Fibroblast of skin of back (primary cell): ENCODE measurements at places on chromosomes 5 and 9.

DNA sequence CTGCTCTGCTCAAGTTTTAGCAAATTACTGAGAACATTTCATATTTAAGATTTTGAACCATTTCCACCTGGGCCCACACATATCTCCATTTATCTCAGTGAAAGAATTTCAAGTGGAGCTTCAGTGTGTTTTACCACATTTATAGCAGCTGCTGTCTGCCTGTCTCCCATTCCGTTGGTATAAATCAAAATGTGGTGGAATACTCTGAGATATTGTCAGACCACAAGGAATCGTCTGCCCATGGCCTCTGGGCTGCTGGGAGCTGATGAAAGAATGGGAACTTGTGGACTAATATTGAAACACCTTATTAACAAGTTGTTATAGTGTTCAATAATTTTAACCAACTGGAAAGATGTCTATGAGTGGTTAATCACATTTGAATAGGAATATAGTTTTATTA is 33.3 kb downstream of the MAST4 start:
- no peak for DNase-seq

DNA sequence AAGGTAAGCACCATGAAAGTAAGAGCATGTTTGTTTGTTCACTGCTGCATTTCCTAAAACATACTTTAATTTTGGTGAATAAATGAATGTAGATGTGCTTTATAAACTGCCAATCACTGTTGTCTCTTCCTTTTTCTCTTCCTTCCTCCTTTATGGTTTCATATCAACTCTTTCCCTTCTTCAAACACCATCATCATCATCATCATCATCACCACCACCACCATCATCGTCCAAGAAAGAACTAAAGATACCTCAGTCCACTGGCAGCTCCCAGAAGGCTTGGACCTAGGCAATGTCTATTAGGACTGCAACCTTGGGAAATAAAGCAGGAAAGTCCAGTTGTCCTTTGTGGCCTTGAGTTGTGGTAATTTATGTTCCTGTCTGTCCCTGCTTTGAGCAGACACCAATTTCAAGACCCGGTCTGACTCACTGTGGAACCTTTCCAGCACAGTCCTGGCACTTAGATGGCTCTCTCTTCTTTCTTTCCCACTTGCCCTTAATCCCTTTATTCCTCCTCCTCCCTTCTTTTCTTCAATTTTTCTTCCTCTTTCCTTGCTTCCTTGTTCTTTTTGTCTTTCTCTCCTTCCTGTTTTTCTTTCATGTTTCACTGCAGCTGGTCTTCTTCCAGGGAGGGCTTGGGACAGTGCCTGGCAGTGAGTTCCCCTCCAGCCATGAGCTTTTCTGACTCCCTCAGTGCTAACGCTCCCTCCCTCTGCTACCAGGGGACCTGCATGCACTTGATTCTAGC is 99.3 kb downstream of the ANGPTL2 start:
- DNase-seq: no peak

DNA sequence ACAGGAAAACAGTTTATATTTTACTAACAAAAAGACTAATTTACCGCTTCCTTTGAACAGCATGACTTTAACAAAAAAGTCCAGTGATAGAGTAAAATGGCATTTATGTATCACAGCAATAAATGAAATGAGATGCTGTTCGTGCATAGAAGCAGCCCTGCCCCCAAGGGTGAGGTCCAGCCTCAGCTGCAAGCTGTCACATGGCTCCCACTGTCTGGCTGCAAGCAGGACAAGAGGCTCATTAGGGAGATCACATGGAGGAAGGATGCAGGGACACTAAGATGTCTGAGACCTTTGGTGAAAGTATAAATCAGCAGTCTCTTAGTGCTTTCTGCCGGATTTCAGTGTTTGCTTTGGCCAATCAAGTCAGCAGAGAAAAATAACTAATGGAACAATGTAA is 23.0 kb downstream of the GDNF start:
- DNase-seq: peak; percentile 46

DNA sequence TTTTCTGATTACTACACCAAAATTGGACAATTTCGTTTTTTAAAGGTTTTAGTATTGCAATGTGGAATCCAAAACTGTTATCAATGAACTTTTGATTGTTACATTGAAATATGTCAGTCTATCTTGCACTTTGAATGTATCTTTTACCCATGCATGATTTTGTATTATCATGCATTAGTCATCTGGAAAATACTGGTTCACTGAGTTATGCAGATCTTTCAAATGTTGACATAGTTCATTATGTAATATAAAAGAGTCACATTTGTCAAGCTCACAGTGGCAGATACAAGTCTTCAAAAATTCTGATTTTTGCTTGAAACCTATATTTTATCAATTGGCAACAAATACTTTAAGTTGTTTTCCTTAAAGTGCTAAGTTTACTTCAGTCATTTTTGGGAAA is 85.2 kb downstream of the NR3C1 start:
- DNase-seq: peak; percentile 47

DNA sequence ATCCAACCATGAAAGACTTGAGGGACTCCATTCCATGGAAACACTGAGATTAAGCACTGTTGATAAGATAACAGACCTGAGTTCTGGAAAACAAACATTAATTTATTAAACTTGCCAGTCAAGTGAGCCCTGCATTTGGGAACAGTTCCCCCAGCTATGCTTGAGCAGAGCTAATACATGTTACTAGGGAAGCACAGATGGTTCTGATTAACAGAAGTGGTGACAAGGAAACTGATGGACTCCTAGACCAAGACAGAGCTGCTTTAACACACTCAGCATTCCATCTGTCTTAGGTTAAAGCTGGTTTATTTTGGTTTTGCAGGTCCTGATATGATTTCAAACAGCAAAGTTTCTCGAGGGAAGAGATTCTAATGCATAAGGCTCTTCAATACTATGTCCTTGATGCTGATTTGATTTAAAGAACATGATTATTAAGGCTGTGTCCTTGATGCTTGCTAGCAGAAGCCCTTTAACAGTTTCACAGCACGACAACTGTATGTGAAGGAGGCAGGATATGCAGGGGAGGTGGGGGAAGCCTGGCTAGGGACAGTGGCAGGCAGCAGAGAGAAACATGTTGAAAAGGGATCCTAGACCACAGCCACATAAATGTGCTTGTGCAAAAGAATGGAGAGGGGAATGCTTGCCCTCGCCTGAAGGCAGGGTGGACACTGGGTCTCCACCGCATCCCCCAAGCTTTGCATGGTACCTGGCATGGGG is 66.2 kb downstream of the ACTBL2 start:
- DNase-seq: peak; percentile 89

DNA sequence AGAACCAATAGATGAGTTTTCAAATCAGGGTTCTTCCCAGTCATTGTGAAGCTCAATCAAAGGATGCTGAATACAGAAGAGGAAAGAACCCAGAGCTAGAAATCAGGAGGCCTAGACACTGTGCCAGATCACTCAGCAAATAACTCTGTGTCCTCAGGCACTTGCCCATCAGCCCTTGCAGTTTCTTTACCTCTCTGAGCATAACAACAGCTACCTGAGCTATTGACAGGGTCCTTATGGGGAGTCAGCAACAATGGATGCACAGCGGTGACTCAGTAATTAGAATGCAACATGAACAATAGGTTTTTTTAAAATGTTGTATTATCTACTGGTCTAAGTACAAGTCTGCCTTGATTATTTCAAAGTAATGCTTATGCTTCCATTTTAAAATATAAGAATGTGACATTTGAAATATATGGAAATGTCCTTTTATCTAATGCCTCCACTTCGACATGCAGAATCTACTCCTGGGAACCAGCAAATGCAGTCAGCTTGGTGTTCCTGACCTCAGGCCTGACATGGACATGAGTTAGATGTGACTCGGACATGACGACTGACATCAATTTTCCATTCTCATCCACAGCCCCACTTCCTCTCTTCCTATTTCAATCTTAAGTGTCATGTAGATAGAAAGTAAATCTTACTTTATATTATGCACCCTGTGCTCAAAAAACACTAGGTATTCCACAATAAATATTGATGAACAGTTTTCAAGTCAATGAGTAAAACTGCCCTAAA is 155.0 kb downstream of the TLE1 start:
- no peak for DNase-seq

- DNase-seq: no peak
Measured at GRCh38 chr9:134307674-134308638, 18.3 kb upstream of the RXRA start.

GRCh38 chr5:44361342-44362001 is 27.7 kb downstream of the FGF10 start:
- DNase-seq: no peak

DNA sequence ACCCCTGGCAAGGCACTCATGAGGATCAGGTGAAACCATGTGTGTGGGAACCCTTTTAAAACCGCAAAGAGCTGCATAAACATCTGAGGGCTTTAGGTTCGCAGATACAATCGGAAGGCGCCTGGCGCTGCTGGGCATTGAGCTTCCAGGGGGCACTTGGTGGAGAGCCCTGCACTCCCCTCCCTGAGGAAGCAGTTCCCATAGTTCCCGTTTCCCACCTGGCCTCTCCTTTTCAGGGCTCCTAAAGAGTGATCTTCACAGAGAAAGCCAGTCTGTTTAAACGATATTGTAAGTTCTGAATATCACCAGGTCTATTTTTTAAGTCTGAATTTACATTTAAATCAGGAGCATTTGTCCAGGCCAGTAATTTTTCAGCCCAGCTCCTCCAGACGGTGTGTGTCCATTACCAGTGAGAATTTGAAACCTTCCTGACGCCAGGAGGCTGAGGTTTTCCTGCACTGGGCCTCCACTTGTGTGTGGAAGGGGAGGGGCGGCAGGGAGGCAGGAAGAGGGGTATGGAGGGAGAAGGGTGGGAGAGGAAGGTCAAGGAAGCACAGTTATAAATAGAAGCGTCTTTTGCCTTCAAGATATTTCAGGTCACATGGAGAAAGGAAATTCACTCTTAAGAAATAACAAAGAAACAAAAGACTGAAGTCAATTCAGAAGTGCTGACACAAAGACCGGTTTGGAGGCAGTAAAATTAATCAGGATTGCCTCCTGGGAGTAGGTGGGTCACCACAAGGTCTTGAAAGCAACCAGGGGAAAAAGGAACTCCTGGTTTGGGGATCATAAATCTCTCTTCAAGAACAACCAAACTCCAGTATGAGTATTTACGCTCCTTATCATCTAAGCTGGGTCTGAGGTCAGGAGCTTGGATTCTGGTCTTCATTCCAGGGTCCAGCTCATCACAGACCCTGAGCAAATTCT is 14.3 kb upstream of the MGAT1 start:
- DNase-seq: peak; percentile 33

DNA sequence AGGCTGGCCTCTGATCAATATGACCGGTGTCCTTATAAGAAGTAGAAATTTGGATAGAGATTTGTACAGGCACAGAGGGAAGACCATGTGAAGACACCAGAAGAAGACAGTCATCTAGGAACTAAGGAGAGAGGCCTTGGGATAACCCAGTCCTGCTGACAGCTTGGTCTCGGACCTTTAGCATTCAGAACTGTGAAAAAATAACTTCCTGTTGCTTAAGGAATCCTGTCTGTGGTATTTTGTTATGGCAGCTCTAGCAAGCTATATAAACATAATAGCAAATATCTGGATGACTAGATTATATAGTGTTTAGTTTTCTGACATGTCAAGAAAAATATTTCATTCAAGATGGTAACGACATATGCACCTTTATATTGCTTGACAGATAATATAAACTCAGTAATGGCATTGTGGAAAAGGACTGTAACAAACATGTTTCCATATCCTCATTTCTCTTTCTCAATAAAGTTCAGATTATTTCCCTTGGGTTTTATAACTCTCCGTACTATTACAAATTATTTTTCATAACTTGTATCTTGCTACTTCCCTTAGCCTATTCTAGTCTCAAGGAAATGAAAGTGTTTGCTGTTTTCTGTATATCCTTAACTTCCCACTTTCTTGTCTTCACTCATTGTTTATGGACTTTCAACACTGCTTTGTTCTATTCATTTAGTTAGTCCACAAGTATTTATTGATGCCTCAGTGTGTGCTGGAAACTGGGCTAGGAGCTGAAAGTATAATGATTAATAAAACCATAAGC is 62.4 kb downstream of the KIAA1958 start:
- DNase-seq: peak; percentile 75

- DNase-seq: no peak
Measured at GRCh38 chr5:58451732-58452565, 7.9 kb downstream of the PLK2 start.

GRCh38 chr5:172554562-172554961 is 86.5 kb upstream of the NEURL1B start:
- DNase-seq: no peak

GRCh38 chr9:90310521-90310876 is 332.1 kb downstream of the DIRAS2 start:
- DNase-seq: no peak

- peak; percentile 35 for DNase-seq
Measured at GRCh38 chr5:119743927-119744326, 114.6 kb downstream of the FAM170A start.

GRCh38 chr5:53601570-53601969 is 41.1 kb downstream of the NDUFS4 start:
- DNase-seq: peak; percentile 48

GRCh38 chr5:140946578-140946977 is 19.7 kb upstream of the PCDHAC2 start:
- DNase-seq: no peak

DNA sequence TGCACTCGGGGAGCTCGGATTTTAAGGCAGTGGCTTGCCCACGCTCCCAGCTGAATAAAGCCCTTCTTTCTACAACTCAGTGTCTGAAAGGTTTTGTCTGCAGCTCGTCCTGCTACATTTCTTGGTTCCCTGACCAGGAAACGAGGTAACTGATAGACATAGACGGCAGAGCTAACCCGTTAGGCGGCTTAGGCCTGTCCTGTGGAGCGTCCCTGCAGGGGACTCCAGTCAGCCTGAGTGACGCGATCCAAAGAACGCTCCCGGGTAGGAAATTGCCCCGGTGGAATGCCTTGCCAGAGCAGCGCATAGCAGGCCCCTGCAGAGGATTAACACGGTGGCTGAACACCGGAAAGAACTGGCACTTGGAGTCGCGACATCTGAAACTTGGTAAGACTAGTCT is 1.8 kb upstream of the SELENOP start:
- DNase-seq: no peak

DNA sequence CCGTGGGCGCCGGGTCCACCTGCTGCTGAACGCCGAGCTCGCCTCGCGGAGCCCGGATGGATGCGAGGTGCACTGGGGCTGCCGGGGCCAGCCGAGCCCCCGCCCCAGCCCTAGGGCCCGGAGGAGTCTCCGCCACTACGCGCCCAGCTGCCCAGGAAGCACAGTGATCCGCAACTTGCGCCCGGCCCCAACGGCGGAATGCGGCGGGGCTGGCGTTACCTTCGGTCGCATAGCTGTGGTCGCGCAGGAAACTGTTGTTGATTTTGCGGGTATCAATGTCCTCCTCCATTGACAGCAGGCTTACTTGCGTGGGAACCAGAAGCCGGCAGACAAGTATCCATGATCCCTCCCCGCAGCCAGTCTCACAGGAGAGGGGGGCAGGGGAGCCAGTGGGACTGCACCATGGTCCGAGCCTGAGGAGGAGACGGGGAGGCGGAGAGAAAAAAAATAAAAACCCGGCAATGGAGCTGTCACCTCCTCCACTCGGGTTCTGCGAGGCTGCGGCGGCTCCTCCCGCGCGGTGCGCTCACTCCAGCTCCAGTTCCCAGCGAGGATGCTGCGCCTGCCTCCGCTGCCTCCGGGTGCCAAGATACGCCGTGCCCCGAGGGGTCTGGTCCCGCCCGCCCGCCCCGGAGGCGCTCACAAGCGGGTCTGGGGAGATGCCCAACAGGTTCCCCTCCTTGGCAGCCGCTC is 628 bp downstream of the PPP2R2B start:
- no peak for DNase-seq

- peak; percentile 89 for DNase-seq
Measured at GRCh38 chr9:2307480-2307879, 292.3 kb downstream of the SMARCA2 start.
